ENCODE measurements at places on chromosomes 3 and 15.

- DNase-seq, result peak; percentile 67
These were observed 20.4 kb upstream of the SATB1 start for GRCh38 chr3:18445401-18446148.

DNA sequence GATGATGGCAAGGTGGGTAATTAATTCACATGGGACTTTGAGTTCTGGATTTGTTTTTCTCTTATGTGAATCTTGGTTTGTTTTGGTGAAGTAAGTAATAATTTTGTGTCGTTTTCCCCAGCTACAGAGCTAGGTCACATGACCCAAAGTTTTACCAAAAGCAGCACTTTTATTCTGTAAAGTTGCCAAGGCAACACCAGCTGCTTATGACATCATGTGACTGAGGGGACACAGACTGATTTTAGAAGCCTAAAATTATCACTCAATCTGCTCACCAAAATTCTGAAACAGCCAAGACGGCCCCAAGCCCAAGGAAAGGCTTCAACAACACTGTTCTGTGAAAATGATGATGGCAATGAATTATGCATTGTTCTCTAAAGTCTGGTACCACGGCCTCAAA is 63.9 kb downstream of the MEX3B start:
- DNase-seq, result no peak

- DNase-seq, result no peak
These were observed 115.2 kb upstream of the TP63 start for GRCh38 chr3:189516039-189516438.

DNA sequence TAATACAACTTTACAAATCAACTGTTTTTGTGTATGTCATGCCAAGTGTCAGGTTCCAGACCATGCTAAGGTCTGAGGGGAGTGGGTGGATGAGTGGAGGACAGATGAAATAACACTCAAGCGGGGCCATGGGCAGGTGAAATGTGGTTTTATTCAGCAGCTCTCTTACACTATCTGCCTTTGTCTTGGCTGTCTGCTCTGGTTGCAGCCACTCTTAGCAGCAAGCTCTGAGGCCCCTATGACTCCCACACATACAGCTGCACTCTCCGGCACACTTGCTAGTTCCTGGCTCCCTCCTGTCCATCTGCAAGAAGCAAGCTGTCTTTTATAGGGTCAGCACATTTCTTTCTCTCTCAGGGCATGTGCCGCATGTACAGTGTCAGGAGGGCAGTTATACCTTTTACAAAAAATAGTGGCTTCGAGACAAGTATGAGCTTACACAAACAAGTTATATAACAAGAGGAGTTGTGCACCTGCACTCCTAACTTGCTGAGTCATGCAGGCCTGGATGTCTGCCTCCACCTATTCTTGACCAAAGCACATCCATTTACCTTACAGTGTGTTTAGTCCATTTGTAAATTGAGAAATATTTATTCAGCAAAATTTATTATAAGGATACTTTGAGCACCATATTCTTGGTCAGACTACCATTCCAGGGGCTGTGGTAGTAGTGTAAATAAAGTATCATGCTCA is 683.7 kb upstream of the CBLB start:
- DNase-seq, result no peak

DNA sequence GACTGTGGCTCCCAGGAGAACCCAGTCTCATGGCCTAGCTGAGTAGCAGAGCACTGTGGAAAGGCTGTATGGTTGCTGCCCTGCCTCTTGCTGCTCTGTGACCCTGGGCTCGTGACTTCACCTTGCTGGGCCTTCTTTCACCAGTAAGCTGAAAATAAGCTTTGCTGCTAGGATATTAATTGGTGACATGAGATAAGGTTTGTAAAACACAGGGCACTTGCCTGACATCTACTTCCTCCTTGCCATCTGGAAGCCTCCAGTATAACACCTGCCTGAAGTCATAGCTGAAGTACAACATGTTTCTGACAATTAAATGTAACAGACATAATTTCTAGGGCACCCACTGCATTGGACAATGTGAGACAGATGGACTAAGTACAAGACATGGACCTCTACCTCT is 53.6 kb downstream of the CLEC3B start:
- DNase-seq, result no peak

- DNase-seq, result no peak
These were observed 32.5 kb downstream of the TCF12 start for GRCh38 chr15:56950979-56951378.

- DNase-seq, result peak; percentile 69
These were observed 353 bp downstream of the ATG3 start for GRCh38 chr3:112561484-112561733.

DNA sequence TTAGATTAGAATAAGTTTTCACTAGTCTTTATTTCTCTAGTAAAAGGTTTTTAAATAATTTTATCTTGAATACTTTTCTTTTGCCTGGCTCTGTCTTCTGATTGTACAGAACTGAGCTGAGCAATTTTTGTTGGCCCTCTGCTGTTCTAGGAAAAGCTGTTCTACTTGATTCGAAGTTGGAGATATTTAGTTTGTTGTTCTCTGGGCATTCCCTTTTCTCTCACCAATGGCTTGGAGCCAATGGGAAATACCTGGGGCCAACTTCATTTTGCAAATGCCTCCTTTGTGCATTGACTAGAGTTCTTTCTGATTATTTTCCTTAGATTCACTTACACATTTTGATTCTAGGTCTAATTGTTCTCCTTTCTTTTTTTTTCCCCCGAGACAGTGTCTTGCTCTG is 16.5 kb downstream of the ABHD5 start:
- no peak for DNase-seq

DNA sequence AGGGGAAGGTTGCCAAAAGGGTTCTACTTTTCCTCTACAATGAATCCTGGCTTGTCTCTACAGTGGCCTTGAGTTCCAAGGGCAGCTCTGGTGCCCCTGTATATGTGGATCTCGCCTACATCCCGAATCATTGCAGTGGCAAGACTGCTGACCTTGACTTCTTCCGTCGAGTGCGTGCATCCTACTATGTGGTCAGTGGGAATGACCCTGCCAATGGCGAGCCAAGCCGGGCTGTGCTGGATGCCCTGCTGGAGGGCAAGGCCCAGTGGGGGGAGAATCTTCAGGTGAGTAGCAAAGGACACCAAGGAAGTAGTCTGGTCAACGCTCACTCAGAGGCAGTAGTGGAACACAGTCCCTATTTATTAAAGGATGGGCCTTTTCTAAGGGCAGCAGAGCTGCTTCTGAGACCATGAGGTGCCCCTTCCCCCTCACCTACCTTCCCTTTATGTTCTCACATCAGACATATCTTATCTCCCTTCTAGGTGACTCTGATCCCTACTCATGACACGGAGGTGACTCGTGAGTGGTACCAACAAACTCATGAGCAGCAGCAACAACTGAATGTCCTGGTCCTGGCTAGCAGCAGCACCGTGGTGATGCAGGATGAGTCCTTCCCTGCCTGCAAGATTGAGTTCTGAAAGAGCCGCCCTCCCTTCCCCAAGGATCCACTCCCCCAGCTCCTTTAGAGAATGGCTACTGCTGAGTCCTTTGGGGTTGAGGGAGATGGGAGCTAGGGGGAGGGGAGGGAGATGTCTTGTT is 12.4 kb downstream of the MAP1A start:
- DNase-seq, result no peak

GRCh38 chr3:69094467-69095205 is 9.9 kb downstream of the ARL6IP5 start:
- no peak for DNase-seq

DNA sequence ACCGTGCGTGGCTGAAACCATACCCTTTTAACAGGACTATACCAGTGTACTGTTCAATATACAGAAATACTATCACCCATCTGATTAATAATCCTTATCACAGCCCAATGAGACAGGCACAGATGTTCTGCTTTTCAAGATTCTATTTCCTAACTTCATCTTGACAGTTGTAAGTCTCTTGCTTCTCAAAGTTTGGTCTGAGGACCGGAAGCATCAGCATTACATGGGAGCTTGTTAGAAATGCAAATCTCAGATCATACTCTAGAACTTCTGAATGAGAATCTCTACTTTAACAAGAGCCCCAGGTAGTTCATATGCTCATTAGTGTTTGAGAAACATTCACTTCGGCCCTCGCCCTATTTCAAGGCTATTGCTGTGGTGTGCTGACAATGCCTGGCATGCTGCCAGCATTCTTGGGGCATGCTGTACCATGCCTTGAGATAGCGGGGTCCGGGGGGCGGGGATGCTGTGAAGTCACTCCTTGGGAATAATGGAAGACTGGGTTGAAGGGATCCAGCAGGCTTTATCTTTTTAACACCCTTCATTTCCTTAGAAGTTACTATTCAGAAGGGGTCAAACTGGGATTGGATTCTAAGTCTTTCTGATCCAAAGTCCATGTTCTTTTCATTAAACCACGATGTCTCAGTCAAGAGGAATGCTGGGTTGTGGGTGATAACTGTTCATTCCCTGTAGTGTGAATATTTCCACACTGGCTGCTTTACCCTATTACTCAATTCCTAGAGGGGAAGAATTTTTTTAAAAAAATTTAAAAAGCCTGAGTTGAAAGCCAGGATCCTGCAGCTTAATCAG is 194.7 kb downstream of the LPP start:
- DNase-seq, result no peak

- DNase-seq, result no peak
These were observed 502.5 kb downstream of the MECOM start for GRCh38 chr3:169161011-169161410.

GRCh38 chr3:72537448-72537847 is 310.8 kb downstream of the SHQ1 start:
- DNase-seq, result no peak

DNA sequence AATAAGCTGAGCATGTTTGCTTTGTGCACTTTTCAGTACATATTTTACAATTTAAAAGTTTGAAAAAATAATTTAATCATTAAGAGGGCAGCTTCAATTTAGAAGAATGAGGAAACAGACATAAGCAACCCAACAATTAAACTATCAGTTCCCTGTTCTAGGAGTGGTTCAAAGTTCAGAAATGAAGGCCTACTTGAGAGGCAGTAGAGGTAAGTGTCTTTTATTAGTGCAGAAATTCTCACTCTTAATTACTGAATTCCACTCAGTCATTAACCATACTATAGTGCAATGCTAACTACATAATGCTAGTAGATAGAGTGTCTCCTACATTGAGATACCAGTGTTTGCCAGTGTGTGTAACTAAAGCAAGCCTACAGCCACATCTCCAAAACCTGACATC is 73.1 kb downstream of the TNIK start:
- no peak for DNase-seq

DNA sequence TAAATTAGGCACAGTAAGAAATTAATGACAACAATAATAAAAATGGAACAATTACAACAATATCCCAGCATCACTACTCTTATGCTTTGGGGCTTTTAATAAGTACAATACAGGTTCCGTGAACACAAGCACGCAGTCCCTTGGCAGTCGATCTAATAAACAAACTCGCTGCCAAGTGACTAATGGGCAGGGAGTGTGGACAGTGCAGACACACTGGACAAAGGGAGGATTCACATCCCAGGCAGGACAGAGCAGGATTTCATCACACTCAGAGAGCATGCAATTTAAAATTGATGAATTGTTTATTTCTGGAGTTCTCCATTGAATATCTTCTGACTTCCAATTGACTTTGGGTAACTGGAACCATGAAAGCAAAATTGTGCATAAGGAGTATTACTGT is 524.1 kb upstream of the CFAP20DC start:
- no peak for DNase-seq

GRCh38 chr3:16079519-16079918 is 95.0 kb upstream of the GALNT15 start:
- no peak for DNase-seq

GRCh38 chr3:71614869-71615268 is 31.3 kb upstream of the FOXP1 start:
- DNase-seq, result no peak

DNA sequence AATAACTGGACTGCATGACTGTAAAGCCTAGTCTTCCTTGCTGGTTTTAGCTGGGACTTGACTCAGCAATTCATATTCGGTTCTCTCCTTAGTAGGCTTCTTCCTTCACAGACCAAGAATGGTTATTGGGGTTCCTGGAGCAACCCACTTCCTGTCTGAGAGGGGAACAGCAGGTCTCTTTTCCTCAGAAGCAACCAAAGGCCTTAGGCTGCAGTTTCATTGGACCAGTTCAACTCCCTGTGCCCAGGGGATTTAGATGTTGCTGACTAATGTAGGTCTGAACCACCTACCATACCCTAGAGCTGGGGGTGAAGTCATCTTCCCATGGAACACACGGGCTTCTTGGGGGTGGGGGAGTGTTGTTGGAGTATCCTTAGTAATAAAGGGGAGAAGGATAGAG is 84.0 kb upstream of the SKOR1 start:
- DNase-seq, result no peak

- DNase-seq, result no peak
These were observed 420.6 kb downstream of the TBL1XR1 start for GRCh38 chr3:176776622-176777175.

GRCh38 chr15:84888639-84889038 is 4.2 kb downstream of the SLC28A1 start:
- no peak for DNase-seq

DNA sequence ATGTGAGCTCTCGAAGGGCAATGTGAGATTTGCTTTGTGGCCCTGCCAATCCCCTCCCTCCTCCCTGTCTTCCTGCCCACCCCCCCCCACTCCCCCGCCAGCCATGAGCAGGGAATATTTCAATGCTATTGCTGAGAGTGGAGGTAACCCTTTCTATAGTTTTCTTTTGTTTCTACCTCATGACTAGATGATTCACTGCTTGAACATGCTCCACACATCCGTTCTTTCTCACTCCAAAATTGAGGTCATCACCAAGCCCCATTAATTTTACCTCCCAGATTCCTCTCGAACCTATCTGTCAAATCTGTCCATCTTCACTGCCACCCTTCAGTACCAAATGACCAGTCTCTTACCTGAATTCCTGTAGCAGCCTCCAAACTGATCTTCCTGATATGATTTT is 12.2 kb downstream of the ZNF774 start:
- DNase-seq, result no peak

DNA sequence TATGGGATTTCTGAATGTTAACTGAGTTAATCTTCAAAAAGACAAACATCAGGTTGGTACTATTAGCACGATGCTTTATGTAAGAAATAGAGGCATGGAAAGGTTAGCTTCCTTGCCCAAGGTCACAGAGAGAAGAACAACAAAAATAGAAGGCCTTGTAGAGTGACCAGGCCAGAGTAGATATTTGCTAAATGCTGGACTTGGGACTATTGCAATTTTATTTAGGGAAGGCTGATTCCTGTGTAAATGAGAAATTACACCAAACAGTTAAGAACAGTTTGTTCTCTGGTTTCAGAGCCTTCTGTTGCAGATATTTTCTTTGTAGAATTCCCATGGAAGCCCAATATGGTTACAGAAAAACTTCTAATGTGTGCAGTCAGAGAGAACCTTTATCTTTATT is 16.4 kb upstream of the SLITRK3 start:
- DNase-seq, result no peak

- no peak for DNase-seq
These were observed 52.1 kb upstream of the WDR72 start for GRCh38 chr15:53811530-53811929.

DNA sequence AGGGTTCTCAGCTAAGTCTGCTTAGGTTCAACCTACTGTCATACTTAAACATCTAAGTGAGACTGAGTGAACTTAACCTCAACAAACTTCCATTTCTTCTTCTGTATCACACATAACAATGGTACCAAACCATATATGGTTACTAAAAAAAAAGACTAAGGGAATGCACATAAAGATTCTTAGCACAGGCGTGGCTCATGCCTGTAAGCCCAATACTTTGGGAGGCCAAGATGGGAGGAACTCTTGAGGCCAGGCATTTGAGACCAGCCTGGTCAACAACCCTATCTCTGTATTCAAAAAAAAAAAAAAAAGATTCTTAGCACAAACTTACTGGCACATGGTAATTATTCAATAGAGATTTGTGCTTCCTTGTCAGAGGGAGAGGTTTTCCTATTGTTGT is 57.9 kb downstream of the ACAP2 start:
- DNase-seq, result no peak

GRCh38 chr3:22122567-22122966 is 371.6 kb upstream of the ZNF385D start:
- DNase-seq, result no peak

Measured in activated T-cell treated with anti-CD3 and anti-CD28 coated beads, Interleukin-2, amount 50 U/mL, for 4 hours (primary cell).